ENCODE measurements at places on chromosomes 2 and 18.
A peak's percentile ranks its signal among the peaks of the same experiment; 100 is the strongest.

GRCh38 chr2:11753886-11754699, 7.7 kb downstream of the LPIN1 start:
- DNase-seq: no peak

GRCh38 chr18:62716619-62717168, 1.4 kb downstream of the PHLPP1 start:
- peak; percentile 70 for DNase-seq

DNA sequence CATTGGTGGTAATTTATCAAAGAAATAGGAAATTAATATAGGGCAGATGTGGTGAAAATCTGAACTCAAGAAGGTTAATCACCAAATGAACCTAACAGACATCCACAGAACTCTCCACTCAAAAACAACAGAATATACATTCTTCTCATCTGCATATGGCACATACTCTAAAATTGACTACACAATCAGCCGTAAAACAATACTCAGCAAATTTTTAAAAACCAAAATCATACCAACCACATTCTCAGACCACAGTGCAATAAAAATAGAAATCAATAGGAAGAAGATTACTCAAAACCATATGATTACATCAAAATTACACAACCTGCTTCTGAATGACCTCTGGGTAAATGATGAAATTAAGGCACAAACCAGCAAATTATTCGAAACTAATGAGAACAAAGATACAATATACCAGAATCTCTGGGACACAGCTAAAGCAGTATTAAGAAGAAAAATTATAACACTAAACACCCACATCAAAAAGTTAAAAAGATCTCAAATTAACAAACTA, 31.0 kb downstream of the RBM43 start:
- DNase-seq: no peak

DNA sequence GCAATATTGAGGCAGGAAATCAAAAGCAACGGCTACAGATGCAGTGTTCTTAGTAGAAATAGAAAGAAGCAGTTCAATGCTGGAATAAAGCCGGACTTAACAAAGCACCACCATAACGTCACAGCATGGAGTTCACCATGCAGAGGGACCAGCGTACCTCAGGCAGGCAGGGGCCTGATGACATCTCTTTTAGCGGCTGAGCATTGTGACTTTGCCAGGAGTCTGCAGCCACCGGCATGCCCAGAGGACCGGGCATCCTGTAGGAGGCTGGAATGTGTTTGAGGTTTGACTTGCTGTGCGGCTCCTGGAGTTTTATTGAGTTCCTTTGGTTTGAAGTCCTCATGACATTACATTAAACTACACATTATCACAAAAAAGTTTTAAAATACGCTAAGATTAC, 139.8 kb downstream of the UXS1 start:
- DNase-seq: no peak

DNA sequence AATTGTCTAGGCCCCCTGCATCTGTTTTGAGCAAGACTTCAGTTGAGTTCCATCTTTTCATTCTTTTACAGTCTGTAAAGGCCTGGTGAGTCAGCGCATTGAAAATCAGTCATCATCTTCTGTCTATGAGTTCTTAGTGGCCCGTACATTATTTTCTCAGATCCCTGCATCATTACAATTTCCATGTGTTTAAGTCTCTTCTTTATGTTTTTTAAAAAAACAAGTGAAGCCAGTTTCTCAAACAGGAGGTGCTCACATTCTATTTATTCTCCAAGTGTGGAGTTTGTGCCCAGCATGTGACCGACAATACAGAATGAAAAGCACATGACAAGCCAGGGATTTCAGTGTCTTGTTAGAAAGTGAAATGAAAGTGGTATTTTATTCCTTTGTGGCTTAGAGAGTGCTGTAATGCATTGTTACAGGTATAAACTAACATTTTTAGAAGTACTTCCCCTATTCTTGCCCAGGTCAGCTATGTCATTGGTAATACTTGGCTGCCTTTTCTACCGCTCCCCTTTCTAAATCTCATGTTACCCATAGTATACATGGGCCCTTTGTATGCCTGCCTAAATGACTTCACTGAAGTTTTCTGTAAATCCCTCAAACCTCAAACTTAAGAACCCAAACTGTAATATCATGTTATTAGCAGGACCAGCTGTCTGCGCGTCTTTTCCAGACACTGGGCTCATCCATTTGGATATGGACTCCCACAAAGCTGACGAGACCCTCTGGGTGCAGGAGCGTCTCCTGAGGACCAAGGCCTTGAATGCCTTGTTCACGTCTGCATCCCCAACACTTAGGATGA, 67.6 kb downstream of the FEZ2 start:
- no peak for DNase-seq

GRCh38 chr2:212477571-212477970, 61.0 kb downstream of the ERBB4 start:
- no peak for DNase-seq

DNA sequence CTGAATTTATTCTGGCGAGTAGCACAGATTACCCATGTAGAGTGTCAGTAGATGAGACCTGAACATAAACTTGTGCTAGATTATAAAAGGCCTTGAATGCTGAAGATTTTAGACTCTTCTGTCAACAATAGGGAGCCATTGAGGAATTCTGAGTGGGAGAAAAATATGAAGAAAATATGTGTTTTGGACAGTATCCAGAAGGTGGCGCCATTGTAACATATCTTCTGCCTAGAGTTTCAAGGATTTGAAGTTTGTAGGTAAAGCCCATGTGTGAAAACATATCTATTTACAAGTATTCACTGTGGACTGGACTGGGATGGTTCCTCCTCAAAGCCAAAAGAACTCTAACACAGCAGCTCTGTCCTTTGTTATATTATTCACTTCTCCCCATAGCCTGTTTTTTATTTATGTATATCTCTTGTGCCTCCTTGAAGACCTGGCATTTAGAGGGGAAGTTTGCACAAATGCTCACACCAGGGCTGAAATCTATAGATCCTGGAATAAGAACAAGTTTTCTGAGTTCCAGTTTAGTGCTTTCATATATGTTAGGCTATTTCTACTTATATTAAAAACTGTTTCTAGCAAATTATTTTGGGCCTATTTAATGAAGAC, 124.9 kb downstream of the RDH14 start:
- DNase-seq: no peak

GRCh38 chr2:151837926-151838325, 9.7 kb upstream of the ARL5A start:
- no peak for DNase-seq

Measured in right forelimb (tissue), 1 donor.